ENCODE measurements at places on chromosomes 1 and 21.

DNA sequence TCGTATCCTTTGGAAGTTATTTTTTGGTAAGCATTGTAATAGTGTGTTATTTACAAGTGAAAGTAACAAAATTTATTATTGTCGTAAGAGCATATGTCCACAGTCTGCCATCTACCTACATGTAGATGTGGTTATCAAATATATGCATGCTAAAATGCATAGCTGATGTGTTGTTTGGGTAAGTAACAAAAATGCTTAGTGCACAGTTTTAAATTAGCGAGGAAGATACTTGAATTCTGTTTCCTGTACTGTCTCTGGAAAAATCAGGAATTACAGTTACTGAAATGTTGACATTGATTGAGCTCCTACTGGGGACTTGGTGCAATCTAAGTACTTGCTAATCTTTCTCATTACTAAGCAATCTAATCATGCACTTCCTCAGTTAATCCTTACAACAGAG, 14.3 kb downstream of the WDR64 start:
- no peak for DNase-seq

DNA sequence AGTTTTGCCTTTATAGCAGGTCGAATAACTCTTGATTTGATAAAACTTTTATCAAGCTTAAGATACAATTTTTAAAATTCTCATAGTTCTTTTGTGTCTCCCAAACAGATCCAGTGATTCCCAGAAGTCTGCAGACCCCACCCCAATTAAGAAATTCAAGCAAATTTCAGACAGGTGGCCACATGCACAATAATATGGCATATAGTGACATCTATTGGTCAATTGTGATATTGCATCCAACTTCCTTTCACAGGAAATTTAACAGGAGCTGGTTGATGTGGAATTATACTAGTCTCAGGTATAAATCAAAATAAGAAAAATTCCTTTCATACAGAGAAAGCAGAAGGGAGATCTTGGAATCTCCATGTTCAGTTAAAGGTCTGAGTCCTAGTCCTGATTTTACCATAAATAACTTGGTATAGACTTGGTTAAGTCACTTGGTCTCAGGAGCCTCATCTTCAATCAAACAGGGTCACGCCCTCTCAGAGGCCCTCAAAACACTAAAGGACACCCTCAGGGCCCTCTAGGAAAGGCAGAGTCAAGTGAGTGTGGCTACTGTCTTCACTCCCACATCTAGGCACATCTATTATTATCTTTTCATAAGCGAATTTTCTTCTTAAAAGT, 24.1 kb downstream of the PIGM start:
- no peak for DNase-seq

DNA sequence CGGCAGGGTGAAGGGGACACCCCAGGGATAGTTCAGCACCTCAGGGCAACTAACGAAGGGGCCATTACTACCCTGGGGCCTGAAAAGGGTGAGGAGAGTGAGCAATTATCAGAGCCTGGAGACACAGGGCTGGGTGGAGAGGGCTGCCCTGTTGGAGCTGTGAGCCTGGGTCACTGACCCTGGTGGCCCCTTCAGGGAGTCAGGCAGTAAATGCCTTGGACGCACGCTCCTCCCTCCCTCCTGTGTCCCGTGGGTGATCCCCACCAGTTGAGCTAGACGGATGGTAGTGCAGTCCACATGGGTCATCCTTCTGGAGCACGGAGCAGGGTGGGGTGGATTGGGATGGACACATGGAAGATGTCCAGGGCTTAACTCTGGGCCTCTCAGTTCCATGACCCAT, 305.3 kb downstream of the PTPRU start:
- DNase-seq: no peak

GRCh38 chr1:59310549-59311250, 13.8 kb downstream of the FGGY start:
- DNase-seq: no peak

DNA sequence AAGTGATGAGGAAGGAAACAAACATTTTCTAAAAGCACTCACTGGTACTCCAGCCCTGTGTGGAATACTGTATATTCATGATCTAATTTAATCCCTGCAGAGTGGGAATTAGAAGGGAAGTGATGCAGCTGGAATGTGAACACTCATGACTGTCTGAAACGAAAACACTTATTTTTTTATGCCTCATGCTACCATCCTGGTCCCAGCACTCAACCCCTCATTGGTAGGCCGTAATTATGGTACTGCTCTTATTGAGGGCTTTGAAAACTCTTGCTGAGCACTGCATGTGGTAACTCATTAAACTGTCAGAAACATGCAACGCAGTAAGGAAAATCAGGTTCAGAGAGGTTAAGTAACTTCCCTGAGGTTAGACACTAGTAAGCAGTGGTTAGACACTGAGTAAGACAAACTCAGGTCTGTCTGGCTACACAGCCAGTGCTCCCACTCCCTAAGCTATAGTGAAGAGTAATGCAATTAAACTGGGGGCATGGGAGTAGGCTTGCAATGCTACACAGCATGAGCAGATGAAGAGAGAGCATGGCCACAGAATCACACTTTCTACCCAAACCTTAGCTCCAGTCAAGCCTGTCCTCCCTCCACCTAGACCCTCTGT, 17.3 kb upstream of the TNFSF4 start:
- no peak for DNase-seq

- DNase-seq: no peak
Measured at GRCh38 chr1:64895500-64895899, 70.8 kb downstream of the JAK1 start.

- no peak for DNase-seq
Measured at GRCh38 chr1:87044424-87044823, 130.0 kb downstream of the HS2ST1 start.

DNA sequence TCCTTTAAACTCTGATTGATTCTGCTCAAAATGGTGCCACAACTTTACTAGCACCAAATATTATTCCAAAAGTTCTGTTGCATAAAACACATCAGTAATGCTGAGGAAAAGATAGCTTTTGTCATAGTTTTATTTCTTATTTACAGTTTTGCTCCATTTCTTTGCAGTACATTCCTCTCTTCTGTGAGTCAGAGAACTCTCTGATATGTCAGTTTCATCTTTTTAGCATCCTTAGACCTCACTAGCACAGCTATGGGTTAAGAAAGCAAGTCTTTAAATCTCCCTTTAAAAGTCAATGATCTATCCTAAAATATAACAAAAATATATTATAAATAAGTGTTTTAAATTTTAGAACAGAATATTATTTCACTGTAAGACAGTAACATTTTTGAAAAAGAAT, 356.6 kb upstream of the SNX7 start:
- no peak for DNase-seq

DNA sequence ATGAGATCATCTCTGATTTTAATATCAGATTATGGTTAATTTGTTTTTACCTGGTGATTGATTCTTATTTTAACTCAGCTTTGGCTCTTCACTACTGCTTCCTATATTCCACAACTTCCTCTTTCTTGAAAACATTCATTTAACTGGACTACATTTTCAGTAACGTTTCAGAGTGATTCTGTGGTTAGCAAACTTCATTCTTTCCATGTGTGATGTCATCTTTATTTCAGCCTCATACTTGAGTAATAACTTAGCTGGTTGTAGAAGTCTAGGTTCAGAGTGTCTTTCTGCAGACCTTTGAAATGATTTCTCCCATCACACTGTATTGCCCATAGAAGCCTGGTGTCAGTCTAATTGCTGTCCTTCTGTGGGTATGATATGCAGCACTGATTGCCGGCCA, 36.0 kb upstream of the SLC35F3 start:
- no peak for DNase-seq

- no peak for DNase-seq
Measured at GRCh38 chr1:216722821-216723220, 408 bp downstream of the ESRRG start.

- DNase-seq: no peak
Measured at GRCh38 chr1:94553323-94553730, 11.8 kb upstream of the F3 start.

- DNase-seq: no peak
Measured at GRCh38 chr1:204014336-204014735, 58.6 kb upstream of the SOX13 start.

DNA sequence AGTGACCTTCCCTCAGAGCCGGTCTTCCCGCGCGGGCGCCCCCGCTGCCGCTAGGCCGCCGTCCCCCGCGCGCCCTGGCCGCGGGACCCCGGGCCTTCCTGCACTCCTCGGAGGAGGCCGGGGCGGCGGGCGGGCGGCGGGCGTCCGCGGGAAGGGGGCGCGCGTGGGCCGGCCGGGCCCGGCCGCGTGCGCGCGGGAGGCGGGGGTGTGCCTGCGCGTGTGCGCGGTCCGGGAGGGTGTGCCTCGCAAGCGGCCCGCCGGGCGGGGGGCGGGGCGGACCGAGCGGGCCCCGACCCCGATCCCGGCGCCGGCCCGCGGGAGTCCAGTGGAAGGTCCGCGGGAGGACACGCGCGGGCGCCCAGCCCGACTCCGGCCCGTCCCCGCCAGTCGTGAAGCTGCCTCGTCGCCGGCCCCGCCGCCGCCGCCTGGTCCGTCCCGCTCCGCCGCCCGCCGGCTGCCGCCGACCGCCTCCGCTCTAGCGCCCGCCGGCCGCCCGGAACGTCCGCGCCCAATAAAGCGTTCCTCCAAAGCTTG, 438 bp downstream of the MRPS6 start:
- no peak for DNase-seq

GRCh38 chr1:196774603-196775002, at the start of gene CFHR3:
Gene CFHR3 (plus strand): TSS chr1:196774840. CDS start chr1:196774887, 47 bp downstream.
- no peak for DNase-seq

GRCh38 chr1:18200136-18200717, 92.6 kb downstream of the IGSF21 start:
- DNase-seq: no peak

GRCh38 chr1:11138952-11139351, 39.3 kb upstream of the EXOSC10 start:
- no peak for DNase-seq

- DNase-seq: no peak
Measured at GRCh38 chr1:211543025-211543424, 35.9 kb downstream of the SLC30A1 start.

GRCh38 chr1:169118227-169118626, 11.7 kb downstream of the ATP1B1 start:
- no peak for DNase-seq

DNA sequence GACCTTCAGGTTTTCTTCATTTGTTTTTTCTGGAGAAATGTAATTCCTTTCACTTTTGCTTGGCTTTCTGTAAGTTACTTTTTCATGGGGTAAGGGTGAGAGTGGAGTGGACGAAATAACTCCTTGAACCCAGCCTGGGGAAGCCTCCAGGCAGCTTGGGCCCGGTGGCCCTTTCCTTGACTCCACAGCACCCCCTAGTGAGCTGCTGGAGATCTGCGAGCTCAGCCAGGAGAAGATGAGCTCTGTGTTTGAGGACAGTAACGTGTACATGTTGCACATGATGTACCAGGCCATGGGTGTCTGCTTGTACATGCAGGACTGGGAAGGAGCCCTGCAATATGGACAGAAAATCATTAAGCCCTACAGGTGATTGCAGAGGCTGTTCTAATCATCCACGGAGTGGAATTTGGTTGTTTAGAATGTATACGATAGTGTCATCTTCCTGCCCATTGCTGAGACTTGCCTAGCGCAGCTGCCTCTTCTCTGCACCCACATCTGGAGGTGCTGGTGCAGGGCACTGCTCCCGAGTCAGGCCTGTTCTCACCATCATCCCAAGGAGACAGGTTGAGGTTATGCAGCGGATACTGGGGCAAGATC, 51.0 kb downstream of the SMYD2 start:
- DNase-seq: no peak
